Thymus (tissue), 14 donors: ENCODE measurements at places on chromosomes 7 and 10.
A peak's percentile ranks its signal among the peaks of the same experiment; 100 is the strongest.

DNA sequence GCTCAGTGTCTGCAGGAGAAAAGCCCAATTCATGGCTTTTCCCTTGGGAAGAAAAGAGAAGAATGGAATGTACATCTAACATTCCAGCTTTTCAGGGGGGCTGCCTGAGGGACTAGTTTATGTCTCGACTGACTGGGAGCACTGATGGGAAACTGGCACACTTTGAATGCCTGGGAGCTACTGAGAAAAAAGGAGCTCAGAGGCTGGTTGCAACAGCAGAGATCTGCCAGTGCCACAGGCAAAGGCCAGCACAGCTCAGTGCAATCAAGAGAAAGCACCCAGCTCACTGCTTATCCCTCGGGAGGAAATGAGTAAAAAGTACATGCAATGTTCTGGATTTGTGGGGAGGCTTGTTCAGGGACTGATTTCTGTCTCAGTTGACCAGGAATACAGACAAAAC, 226.2 kb downstream of the COBL start:
- DNase-seq: no peak

- DNase-seq: peak; percentile 73
These were observed 8.5 kb upstream of the C10orf105 start for GRCh38 chr10:71727738-71728737.

GRCh38 chr10:132692311-132692710, 93.6 kb downstream of the NKX6-2 start:
- no peak for DNase-seq

DNA sequence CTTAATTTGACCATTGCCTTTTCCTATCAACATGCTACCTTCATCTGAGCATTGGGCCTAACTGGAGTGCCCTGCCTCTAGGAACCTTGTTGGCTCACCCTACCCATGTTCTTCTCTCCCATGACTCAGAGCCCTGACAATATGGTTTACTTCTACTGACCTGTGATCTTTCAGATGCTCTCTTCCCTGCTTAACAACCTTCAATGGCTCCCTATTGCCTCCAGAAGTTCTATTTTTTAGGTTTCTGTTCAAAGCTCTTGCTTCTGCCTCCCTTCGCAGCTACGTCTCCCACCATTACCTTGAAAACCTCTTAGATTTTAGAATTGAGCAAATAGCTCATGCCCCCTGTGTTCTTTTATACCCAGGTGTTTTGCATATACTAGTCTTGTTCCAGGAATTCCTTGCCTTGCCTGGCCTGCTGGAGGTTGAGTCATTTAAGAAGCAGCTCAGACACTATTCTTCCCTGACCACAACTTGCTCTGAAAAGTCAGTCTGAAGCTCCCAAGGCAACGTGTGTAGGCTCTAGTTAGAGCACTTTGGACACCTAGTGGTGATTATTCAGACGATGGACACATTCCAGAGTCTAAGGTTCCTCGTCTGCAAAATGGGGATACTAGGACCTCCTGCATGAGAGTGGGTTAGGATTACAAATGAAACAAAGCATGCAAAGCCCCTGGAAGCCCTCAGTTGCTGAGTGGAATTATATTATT, 64.4 kb upstream of the EMX2 start:
- no peak for DNase-seq

DNA sequence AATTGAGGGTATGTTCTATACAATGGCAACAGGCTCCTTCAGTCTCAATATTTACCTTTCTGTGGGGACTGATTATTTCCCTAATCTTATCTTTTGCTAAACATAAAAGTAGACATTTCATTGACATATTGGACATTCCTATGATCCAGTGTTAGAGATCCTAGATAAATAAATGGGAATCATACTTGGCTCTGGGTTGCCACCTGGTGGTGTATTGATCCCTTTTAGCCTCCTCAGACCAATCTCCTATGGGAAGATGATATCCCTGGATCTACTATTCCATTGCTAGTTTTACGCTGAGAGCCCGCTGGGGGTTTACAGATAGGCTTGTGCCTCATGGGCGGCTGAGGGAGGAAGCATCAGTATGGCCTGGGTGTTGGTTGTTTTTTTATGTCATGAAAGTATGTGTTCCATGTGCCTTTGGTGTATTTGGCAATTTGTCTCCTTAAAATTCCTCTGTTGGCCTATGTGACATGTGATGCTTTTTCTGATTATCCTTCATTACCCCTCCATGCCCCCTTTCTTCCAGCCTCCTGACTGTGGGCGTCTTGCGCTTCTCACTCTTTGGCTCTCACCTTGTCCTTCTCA, 18.8 kb downstream of the CELF2 start:
- DNase-seq: no peak

DNA sequence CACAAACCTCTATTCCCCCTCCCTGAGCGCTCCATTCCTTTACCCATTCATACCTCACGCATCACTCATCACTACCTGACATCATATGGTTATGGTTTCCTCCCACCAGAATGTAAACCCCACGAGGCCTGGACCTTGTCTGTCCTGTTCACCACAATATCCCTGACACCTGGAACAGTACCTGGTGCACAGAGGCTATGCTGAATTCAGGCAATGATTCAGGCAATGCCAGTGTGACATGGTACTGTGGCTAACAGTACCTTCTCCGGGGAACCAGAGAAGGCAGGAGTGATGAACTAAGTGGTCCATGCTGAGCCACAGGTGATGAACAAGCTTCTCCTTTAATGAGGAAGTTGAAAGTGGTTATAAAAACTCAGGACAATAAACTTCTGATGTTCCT, 202.5 kb upstream of the PLXNA4 start:
- no peak for DNase-seq

DNA sequence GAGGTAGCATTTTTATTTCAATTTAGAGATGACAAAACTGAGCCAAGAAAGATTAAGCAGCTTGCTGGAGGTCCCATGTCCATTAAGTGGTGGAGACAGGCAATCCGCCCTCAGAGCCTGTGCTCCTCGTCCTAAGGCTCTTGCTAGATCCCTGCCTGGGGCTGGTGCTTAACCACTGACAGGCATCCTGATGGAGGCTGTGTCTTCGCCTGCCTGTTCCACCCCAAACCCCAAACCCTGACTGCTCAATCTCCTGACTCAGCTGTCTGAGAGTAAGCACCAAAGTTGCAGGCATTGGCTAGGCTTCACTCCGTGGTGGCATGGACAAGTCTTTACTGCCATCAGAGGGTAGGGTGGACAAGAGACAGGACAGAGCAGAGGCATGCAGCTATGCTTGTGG, 209.4 kb downstream of the POU6F2 start:
- DNase-seq: no peak

DNA sequence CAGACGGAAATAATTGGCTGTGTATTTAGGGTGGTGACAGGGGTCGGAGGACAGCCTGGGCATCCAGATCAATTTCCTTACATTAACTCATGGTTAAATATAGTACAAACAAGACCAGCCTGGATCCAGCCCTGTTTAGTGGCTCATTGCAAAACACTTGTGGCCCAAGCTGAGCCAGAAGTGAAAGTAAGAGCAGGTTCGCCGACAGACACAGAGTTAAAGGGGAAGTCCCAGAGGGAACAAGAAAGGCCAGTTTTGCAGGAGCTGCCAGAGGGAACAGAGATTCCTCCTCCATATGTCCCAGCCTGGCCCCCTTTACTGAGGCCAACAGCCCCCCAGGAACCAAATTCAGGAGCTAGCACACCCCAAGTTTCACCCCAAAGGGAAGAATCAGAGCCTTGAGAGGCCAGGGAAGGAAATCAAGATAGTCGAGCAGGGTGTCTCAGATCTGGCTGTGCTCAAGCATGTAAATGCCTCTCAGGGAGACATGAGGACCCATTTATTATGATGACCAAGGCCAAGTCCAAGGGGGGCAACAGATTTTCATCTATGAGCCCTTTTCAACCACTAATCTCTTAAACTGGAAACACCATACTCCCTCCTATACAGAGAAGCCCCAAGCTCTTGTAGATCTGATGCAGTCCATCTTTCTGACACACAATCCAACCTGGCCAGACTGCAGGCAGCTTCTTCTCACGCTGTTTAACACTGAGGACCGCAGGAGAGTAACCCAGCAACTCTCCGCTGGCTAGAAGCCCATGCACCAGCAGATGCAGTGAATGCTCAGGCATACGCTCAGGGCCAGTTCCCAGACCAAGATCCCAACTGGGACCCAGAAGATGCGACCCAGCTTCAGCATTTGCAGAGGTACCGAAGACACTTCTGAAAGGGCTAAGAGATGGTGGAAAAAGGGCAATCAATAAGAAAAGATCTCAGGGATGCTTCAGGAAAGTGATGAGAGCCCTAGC, 15.9 kb upstream of the ADCK2 start:
- no peak for DNase-seq

- DNase-seq: no peak
These were observed 166.1 kb downstream of the PPP1R3A start for GRCh38 chr7:113752689-113753088.

DNA sequence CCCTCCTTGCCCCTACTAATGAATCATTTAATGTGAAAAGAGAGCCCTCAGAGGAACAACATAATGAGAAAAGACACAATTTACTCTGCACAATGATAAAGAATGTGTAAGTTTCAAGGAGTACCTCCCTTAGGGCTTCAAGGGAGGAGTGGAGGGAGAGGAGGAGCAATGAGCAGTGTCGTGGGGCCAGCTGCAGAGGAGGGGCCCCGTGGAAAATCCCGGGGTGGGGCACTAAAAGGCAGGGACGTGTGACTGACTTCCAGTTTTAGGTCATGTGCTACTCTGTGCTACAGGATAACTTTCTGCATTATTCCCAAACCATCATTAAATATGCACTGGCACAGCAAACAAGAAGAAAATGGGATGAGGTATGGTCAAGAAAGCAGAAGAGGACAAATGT, 108.1 kb downstream of the ANLN start:
- no peak for DNase-seq

DNA sequence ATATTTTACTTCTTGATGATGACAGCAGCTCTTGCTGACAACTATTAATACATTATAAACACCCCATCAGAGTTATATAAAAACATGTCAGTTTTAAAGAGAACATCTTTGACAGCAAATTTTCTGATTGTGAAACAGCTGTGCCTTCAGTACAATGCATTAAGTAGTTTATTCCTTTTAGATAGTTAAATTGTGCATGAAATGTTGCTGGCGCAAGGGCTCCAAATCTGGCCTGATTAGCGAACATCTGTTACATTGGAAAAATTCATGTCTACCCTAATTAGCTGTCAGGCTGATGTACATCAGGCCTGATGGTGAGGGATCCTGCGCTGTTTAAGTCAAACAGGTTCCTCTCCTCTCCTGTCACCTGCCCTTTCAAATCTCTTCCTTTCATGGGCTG, 171.9 kb upstream of the SP8 start:
- DNase-seq: no peak

GRCh38 chr7:118305671-118306070, 81.2 kb downstream of the ANKRD7 start:
- DNase-seq: no peak
